ENCODE measurements at places on chromosomes 1 and 21.

- DNase-seq: no peak
Observed at GRCh38 chr1:3688356-3689137, 36.2 kb downstream of the TP73 start.

DNA sequence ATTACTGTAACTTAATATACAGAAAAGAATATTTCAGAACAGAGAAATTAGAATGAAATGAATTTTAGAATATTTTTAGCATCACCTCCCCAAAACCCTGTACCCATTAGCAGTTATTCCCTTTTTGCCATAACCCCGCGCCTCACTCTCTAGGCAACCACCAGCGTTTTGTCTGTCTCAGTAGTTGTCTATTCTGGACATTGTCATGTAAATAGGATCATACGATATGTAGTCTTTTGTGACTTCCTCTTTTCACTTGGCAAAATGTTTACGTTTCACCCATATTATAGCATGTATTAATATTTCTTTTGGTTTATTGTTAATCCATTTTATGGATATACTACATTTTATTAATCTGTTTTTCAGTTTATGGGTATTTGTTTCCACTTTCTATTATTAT is 24.9 kb downstream of the SOAT1 start:
- no peak for DNase-seq

DNA sequence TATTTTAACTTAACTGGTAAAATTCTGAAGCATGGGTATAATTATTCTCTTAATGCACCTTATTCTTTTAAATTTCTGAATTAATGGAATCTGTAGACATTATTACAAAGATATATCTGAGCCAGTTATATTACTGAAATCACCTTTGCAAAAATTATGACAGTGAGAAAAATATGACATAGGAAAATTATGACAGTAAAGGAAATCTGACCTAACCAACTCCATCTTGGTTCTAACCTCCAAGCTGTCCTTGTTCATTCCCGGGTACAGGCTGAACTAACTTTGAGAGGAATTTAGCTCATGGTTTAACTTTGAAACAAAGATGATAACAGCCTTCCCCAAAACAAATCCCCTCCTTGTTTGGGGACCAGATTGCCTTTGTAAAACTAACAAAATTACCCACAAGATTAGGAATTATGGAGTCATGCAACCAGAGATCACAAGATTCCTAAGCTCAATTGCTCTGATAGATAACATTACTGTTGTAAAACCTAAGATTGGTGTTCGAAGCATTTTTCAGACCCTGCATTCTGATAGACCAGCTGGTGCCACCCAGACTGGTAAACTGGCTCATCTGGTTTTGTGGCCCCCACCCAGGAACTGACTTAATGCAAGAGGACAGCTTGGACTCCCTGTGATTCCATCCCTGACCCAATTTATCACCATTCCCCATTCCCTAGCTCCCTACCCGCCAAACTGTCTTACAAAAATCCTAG is 9.4 kb upstream of the CD55 start:
- DNase-seq: no peak

- no peak for DNase-seq
Observed at GRCh38 chr1:53688381-53689102, 50.4 kb downstream of the GLIS1 start.
